ENCODE measurements at places on chromosomes 11 and 22. TPM values are rescaled to one million over a fixed set of nuclear protein-coding genes. Genes with fewer than 3 reads are reported as not detected.

CRYBA4 gene
- not detected for total RNA-seq

TSPAN32 gene
- 6.6 TPM for total RNA-seq

OR6A2 gene
- total RNA-seq: not detected

OR10A2 gene
- not detected for total RNA-seq

NEFH gene
- total RNA-seq: 7.1 TPM

HBE1 gene
- not detected for total RNA-seq

FOLR1 gene
- total RNA-seq: not detected

SOX6 gene
- total RNA-seq: not detected

ZPR1 gene
- total RNA-seq: 118 TPM

OR5A1 gene
- not detected for total RNA-seq

MMP3 gene
- total RNA-seq: not detected

RTN4RL2 gene
- total RNA-seq: 0.27 TPM

LIF gene
- total RNA-seq: 88.6 TPM

HMOX1 gene
- total RNA-seq: 5.1 TPM

ALDH3B2 gene
- total RNA-seq: not detected

TMEM123 gene
- 257 TPM for total RNA-seq

PATE2 gene
- not detected for total RNA-seq

SMTNL1 gene
- total RNA-seq: not detected

Measured in CD8-positive, alpha-beta memory T cell (primary cell).